Activated T-helper 1 cell treated with anti-CD3 and anti-CD28 coated beads, Interleukin-2, amount 50 U/mL, for 16 hours (primary cell): ENCODE measurements at places on chromosomes 13 and 19.

DNA sequence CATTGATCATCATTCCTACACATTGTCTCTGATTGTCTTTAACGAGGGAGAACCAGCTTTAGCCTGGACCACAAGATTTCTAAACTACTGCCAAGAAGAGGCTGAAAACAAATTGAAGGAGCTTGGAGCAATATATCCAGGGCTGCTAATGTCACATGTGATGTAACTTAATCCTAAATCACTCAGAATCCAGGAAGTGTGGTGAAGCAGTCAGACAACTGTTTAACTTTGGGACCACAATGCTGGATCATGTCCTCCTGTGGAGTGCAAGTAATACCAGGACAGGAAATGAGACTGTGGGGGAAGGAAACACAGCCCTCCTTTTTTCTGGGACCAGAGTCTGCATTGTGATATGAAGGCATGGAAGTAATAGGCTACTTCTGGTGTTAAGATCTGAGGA, 430.2 kb downstream of the KCTD12 start:
- DNase-seq, result no peak

DNA sequence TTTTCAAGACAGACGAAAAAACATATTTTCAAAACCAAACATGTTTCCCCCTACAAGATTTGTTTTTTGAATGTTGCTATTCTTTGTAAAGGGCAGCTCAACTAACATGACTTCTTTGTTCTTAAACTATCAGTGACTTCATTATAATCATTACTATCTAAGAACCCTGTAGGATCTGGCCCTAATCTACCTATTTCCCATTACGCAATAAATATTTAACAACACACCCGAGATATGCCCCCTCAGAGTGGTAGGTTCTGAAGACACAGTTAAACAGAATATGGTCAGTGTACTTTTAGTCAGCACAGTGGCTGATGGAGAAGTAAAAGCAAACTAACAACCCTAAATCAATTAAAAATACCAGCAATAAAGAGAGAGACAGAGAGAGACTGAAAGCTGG, 186.9 kb downstream of the DIAPH3 start:
- DNase-seq, result no peak

- no peak for DNase-seq
Observed at GRCh38 chr13:75368167-75368566, 113.8 kb downstream of the TBC1D4 start.

DNA sequence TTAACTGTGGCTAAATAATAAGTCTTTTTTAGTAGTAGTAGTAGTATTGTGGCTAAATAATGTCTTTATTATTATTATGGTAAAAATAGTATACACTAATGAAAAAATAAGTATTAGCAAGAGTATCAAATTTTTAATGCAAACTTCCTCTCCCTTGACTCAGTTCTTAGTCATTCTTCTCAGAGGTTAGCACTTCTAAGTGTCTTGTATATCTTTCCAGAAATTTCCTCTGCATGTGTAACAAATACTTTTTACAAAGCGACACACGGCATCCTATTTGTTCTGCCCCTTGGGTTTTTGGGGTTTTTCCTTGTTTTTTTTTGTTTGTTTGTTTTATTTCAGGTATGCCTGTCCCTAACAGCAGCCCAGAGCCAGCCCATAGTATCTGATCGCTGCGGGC, 20.9 kb downstream of the SIN3B start:
- DNase-seq, result no peak

DNA sequence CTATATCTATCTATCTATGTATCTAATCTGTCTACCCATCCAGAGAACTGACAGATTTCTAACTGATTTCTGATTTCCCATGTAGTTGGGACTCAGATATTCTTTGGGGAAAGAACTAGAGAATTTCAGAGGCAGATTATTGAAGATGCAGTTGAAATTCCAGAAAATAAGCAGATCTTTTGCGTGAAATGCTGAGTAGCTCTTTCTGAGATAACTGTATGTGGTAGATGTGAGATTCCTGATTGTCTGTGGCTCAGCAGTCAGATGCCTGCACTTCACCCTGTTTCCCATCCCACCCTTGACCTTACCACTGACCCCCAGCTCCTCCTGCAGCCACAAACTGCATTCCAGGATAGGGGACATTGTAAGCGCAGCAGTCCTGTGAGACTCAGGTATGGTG, 61.5 kb downstream of the DGKH start:
- no peak for DNase-seq

- DNase-seq, result no peak
Observed at GRCh38 chr13:28601581-28601980, 57.3 kb upstream of the POMP start.

GRCh38 chr13:45928843-45929242, 77.3 kb upstream of the SIAH3 start:
- DNase-seq, result no peak

- no peak for DNase-seq
Observed at GRCh38 chr19:12953138-12953798, 3.8 kb downstream of the GADD45GIP1 start.

DNA sequence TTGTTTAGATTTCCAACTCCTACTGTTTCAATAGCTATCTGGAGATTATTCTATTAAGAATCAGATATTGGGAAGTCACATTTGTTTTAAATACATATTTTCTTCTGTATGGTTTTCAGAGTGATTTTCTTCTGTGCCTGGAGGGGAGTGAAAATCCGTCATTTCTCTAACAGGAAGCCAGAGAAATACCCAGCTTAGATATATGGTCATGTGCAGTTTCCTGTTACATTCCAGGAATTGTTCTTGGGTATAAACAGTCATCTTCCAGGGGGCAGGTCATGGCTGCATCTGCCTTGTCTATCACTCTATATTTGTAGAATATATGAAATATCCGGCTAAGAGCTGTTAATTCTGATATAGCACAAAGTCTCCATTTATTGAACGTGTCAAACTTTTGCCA, 77.5 kb upstream of the MIR17HG start:
- no peak for DNase-seq

DNA sequence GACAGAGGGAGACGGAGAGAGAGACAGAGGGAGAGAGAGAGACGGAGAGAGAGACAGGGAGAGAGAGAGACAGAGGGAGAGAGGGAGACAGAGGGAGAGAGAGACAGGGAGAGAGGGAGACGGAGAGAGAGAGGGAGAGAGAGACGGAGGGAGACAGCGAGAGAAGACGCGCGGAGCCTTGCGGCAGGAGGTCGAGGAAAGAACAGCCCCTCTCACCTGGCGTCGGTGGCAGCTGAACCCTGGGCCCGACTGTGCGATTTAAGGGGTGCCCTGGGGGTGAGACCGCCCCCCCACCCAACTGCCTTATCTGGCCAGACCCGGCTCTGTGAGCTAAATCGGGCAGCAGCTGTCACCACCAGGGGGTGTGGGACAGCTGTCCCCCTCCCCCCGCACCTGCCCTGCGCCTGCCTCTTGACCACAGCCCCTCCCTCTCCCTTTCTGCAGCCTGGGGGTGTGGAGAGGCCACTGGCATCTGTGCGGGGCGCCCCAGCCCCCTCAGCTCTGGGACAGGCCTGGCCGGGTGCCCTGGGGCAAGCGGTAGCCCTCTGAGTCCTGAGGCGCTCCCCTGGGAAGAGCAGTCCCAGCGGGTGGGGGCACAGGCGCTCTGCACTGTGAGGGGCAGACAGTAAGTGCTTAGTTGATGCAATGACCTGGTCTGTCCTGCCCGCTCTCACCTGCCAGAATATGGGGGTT, 10.8 kb downstream of the JOSD2 start:
- no peak for DNase-seq

GRCh38 chr19:11284515-11284914, 11.4 kb upstream of the TSPAN16 start:
- no peak for DNase-seq

GRCh38 chr13:99299256-99299919, 7.8 kb downstream of the GPR183 start:
- no peak for DNase-seq

GRCh38 chr19:2648528-2648937, 54.0 kb downstream of the GNG7 start:
- peak; percentile 57 for DNase-seq

- DNase-seq, result no peak
Observed at GRCh38 chr13:90618133-90618532, 729.4 kb upstream of the MIR17HG start.

GRCh38 chr13:41315443-41316047, 4.5 kb downstream of the NAA16 start:
- no peak for DNase-seq

DNA sequence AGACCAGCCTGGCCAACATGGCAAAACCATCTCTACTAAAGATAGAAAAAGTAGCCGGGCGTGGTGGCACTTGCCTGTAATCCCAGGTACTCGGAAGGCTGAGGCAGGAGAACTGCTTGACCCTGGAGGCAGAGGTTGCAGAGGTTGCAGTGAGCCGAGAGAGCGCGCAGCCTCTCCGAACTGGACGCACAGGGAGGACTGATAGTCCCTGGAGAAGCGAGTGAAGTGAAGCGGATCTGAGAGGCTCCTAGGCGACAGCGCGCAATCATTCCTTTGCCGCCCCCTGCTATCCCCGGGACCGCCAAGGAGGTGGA, 233 bp downstream of the ZNF561 start:
- no peak for DNase-seq
